ENCODE measurements at places on chromosomes 5 and 9.

GRCh38 chr5:169548315-169548714, 35.3 kb upstream of the SPDL1 start:
- no peak for DNase-seq

DNA sequence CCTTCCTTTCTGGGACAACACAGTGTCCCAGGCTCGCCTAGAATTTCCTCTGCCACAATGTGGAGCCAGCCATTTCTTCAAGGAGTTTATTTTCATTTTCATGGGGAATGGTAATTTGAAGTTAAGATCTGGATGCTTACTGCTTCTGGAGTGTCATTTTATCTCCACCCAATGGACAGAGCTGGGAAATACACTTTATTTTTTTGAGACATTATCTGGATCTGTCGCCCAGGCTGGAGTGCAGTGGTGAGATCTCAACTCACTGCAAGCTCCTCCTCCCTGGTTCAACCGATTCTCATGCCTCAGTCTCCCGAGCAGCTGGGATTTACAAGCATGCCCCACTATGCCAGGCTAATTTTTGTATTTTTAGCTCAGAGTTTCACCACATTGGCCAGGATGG, 12.7 kb upstream of the THG1L start:
- no peak for DNase-seq

DNA sequence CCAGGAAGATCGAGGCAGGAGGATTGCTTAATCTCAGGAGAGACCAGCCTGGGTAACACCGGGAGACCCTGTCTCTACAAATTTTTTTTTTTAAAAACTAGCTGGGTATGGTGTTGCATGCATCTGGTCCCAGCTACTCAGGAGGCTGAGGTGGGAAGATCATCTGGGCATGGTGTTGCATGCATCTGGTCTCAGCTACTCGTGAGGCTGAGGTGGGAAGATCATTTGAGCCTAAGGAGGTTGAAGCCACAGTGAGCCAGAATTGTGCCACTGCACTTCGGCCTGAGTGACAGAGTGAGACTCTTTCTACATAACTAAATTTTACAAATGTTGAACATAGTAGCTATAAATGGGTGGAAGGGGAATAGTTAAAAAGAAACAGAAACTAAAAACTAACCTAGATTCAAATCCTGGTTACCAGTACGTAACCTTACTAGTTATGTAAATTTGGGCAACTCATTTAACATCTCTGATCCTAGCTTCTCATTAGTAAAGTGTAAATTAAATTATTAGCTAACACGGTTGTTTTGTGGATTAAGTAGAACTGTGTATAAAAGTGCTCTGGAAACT, 41.7 kb downstream of the TMEM161B start:
- no peak for DNase-seq

DNA sequence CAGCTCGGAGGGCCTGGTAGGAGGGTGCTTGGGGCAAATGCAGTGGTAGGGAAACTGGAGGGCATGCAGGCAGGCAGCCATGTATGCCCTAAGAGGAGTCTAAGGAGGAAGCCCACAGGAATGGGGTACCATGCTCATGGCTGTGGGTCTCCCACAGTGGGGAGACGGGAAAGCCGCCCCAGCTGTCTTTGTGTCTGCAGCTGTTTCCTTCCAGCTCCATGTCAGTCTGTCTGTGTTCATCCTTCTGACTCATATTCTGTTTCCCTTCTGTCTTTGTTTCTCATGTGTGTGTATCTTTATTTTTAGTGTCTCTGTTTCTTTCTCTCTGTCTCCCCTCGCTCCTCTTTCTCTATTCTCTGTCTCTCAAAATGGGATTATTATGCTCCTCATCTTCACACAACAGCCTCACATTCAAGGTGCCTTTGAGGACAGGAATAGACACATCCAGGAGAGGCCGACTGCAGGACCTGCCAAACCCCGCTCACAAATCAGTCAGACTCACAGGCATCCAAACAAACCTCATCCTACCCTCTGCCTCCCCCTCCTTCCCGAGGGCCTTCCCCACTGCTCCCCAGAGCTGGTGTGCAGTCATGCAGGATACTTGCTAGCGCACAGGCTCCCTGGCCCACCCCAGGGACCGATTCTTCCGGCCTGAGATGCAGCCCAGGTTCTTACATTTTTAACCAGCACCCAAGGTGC, 68.4 kb upstream of the RARS1 start:
- DNase-seq, result no peak

GRCh38 chr5:90446961-90447360, 27.6 kb downstream of the MBLAC2 start:
- no peak for DNase-seq

DNA sequence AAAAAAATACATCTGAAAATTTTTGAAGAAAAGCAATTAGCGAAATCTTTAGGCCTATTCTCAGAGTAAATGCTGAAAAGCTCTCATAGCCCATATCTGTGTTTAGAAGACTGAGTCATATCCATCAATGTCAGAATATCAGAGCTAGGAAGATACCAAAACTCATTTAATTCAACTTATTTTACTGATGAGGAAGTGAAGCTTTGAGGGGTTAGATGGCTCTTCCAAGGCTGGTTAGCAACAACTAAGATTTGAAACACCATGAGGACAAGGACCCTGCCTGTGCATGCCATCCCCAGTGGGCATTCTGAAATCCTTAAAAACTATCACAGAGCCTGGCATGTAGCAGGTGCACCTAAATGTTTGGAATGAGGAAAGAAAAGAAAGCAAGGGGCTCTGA, 2.5 kb downstream of the FREM1 start:
- no peak for DNase-seq

DNA sequence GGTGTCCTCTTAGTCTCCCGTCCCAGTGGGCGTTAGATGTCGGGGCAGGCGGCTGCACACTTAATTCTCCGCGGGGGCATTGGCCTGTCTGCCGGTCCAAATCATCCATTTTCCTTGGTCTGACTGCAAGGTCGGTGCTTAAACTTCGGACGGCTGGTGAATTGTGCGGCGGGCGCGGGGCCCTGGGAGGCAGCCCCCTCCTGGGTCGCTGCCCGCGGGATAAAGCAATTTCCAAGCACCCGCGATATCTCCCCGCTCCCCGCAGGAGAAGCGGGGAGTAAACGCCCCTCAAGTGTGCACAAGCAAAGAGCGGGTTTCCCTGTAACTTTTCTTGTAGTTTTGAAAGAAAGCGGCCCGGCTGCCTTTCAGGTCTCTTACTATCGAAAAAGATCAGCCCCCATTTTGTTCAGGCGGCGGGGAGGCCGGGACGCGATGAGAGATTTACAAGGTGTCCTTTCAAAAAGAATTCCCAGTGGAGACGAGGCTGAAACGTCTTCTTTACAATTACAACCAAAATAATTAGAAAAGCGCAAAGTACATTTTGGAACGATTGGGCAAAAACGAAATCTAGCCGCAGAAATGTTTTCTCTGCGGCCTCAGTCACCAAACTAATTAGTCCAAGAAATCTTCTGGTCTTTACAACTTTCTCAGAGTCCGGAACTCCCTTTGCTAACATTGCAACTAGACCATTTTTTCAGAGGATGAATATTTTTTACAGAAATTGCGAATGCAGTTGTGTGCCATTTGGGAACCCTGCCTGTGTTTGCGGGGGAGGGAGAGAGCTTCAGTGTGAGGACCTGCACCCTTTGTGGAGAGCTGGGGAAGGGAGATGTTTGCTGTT, 1.8 kb downstream of the IRX1 start:
- DNase-seq, result no peak

DNA sequence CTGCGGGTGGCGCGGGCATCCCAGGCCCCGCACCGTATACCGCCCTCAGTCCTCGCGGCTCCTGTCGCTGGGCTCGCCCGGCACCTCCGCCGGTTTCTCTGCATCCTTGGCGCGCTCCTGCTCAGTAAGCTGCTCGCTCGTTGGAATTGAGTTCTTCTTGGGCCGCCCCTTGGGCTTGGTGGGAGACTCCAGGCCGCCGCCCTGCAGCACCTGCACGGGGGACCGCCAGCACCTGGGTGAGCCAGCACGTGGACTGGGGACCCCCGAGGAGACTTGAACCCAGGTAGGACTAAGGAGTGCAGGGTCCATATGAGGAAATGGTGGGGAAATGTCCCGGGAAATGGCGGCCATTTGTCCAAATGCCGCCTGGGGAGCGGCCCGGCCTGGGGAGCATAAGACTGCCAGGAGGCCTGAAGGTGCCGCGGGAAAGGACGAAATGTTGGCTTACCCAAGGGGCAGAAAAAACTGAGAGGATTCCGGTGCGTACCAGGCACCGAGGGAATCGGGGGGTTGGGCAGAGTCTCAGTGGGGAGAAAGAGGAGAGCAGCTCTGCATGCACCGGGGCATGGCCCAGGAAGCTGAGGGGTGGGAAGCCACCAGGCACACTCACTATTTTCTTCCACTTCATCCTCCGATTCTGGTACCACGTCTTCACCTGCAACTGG, 2.9 kb downstream of the BARX1 start:
- no peak for DNase-seq

DNA sequence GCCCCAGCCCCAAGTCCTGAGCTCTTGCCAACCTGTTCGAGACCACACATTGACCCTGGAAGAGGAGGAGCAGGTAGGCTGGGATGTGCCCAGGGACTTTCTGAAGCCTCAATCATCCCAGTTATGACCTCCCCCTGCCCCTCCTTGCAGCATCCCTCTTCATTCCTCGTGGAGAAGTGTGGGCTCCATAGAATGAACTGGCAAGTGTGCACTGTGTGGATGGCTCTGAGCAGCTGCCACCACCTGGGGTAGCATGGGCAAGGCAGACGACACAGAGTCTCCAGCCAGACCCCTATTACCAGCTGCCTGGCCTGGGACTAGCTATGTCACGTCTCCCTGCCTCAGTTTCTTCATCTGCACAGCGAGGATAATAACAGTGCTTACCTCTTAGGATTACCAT, 33.5 kb downstream of the GADD45G start:
- DNase-seq, result no peak

GRCh38 chr9:5492965-5493678, 17.2 kb upstream of the PDCD1LG2 start:
- DNase-seq, result no peak

- DNase-seq, result no peak
Observed at GRCh38 chr5:10745133-10745532, 15.9 kb downstream of the DAP start.

DNA sequence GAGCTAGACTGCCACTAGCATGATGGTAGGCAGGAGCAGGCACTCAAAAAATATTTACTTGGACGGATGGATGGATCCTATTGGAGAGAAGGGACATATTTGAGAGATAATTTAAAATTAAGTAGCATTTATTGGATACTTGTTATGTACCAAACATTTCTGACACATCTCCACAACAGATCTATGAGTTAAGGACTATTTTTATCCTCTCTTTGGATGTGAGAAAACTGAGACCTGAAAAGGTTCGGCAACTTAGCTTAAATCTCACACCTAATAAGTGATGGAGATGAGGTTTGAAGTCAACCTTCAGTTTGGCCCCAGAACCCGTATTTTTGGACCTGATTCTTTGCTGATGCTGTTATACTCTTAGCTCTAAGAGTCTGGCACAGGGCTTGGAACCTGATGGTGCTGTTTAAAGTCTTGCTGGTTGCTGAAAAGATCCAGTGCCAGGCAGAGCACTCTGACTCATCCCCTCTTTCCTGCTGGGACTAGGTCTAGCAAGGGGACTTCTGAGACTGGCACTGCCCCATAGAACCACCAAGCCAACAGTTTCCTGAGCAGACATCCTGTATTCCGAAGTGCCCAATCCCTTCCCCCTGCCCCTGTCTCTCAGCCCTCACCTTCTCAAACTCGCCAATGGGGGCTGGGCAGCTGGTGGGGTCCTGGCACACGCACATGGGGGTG, 15.6 kb downstream of the SPARC start:
- no peak for DNase-seq

- no peak for DNase-seq
Observed at GRCh38 chr9:73183428-73183827, 31.8 kb downstream of the ANXA1 start.

- DNase-seq, result no peak
Observed at GRCh38 chr5:133205204-133205603, 153.4 kb downstream of the HSPA4 start.

GRCh38 chr5:179606071-179606909, 17.2 kb downstream of the HNRNPH1 start:
- DNase-seq, result no peak
